ENCODE measurements at places on chromosomes 11 and 22. TPM values are rescaled to one million over a fixed set of nuclear protein-coding genes. Genes with fewer than 3 reads are reported as not detected.

CARD16 gene
- 54.7 TPM for total RNA-seq

CHCHD10 gene
- 24.3 TPM for total RNA-seq

CHKB gene
- 42.7 TPM for total RNA-seq

BAIAP2L2 gene
- total RNA-seq: 0.24 TPM

SLC22A12 gene
- not detected for total RNA-seq

GRM5 gene
- total RNA-seq: 0.05 TPM

C22orf31 gene
- total RNA-seq: not detected

ASCL2 gene
- total RNA-seq: not detected

SCARF2 gene
- 17.4 TPM for total RNA-seq

CASP4 gene
- total RNA-seq: 1,759 TPM

SCGB1C1 gene
- not detected for total RNA-seq

MAP6 gene
- total RNA-seq: 1.5 TPM

CATSPERZ gene
- not detected for total RNA-seq

MS4A3 gene
- total RNA-seq: not detected

TMEM109 gene
- total RNA-seq: 167 TPM

LARGE2 gene
- total RNA-seq: not detected

SYNGR1 gene
- total RNA-seq: 3.3 TPM

MMP7 gene
- total RNA-seq: 57.1 TPM

ANO1 gene
- total RNA-seq: 3.0 TPM

KCNJ5 gene
- 0.15 TPM for total RNA-seq

NLRP14 gene
- not detected for total RNA-seq

GDPD4 gene
- not detected for total RNA-seq

IGF2 gene
- 8.8 TPM for total RNA-seq

MMP8 gene
- not detected for total RNA-seq

SHISAL1 gene
- 0.97 TPM for total RNA-seq

CYTH4 gene
- total RNA-seq: 0.47 TPM

RIC8A gene
- 118 TPM for total RNA-seq

OR52I2 gene
- total RNA-seq: not detected

CSTPP1 gene
- total RNA-seq: 25.9 TPM

PIK3IP1 gene
- 26.5 TPM for total RNA-seq

TMEM191C gene
- total RNA-seq: 1.2 TPM

RCE1 gene
- 17.8 TPM for total RNA-seq

FERMT3 gene
- total RNA-seq: 38.9 TPM

RTL10 gene
- 65.5 TPM for total RNA-seq

IFITM2 gene
- 161 TPM for total RNA-seq

DRAP1 gene
- 185 TPM for total RNA-seq

KDM4E gene
- total RNA-seq: not detected

LUZP2 gene
- total RNA-seq: 0.05 TPM

MRGPRF gene
- total RNA-seq: 0.24 TPM

TECTA gene
- total RNA-seq: 0.64 TPM

NFRKB gene
- total RNA-seq: 23.4 TPM

VWCE gene
- 18.6 TPM for total RNA-seq

OLFML1 gene
- not detected for total RNA-seq

CYP2D6 gene
- total RNA-seq: not detected

MISFA gene
- not detected for total RNA-seq

MEN1 gene
- 22.7 TPM for total RNA-seq

TRIM21 gene
- 35.5 TPM for total RNA-seq

CXCR5 gene
- total RNA-seq: not detected

PANX2 gene
- 1.7 TPM for total RNA-seq

APOA1 gene
- total RNA-seq: not detected

All from glomerular endothelial cell (primary cell).